WTC11 (cell line): ENCODE measurements at places on chromosomes 3 and 15.

- DNase-seq, result no peak
Measured at GRCh38 chr3:4582624-4583023, 89.5 kb downstream of the ITPR1 start.

DNA sequence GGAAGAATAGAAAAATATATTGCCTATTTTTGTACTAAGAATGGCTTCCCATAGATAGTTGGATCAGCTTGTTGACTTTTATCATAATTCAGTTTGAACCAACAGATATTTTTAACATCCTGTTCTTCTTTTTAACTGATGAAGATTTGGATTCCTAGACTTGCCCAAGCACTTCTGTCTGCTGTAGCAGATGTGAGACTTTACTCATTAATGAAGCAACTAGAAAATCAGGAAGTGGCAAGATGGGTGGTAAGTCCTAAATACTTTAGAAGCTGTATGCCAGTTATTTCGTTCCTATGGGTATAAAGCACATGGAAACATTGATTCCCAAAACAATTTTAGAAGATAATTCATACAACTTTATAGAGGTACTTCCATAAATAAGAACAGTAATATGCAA is 8.4 kb downstream of the PIGB start:
- DNase-seq, result no peak

DNA sequence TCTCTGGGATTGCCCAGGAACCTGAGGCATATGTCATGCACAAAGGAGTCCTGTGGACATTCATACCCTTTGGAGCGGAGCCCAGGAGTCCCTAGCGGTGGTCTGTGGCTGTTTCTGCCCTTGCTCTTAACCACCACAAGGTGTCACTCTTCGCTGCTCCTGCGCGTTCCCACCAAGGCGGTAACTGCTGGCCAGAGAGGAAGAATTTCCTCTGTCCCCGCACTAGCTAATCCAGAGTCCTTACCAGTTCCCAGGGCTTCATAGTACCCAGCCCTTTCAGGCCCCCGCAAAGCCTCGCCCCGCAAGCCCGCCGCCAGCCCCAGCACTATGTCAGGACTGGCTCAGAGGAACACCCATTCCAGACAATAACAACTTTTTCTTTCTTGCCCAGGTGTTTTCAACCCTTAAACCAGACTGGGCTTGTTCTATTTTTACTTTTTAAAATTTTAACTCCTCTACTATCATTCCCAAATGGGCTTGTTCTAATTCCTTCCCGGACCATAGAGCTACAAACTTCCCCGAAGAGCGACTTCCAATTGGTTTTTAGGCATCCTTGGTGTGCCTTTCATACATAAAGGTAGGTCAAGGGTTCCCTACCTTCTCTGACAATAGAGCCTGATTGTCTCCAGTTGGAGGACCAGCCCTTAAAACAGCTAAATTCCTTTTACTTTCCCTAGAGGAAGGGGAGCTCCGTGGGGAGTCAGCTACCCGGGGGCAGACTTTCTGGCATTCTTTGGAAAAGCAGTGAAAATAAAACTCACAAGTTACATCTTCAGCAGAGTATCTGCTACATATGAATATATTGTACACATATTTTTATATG is 31.8 kb upstream of the ZNF774 start:
- DNase-seq, result peak; percentile 80

DNA sequence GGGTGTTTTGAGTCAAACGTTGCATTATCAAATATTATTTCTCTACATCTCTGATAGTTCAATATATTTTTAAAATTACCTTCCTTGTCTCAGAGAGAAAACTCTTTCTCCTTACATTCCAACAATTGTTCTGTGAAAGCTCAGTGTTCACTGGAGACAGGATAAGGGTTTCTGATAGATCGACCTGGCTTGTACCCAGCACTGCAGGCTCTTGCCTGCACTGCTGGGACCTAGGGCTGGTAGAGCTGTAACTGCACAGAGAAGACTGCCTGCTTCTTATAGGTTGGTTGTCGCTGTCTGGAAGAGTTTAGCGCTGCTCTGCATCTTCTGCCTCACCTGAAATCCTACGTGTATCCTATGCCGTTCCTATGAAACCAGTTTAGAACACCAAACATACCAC is 249.9 kb upstream of the LRTM1 start:
- DNase-seq, result no peak

DNA sequence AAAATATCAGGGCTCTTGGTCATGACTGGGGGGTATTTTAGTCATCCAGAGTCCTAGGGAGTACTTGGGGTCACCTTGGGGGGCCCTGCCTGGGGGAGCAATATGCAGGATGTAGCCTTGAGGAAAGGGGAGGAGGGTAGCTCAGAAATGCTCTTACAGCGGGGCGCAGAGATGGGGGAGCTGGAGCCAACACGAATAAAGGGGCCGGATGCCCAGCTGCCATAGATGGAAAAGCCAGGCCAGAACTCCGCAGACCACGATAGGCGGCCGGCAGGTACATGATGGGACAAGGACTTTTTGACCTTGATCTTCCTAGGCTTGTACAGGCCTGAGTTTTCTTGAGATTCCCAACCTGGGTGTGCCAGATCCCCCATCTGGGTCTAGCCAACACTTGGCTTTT is 47.7 kb upstream of the SLC6A1 start:
- DNase-seq, result no peak

GRCh38 chr15:42154212-42154941 is 2.1 kb downstream of the PLA2G4F start:
- DNase-seq, result no peak

- DNase-seq, result no peak
Measured at GRCh38 chr15:81270781-81271491, 53.0 kb downstream of the STARD5 start.

DNA sequence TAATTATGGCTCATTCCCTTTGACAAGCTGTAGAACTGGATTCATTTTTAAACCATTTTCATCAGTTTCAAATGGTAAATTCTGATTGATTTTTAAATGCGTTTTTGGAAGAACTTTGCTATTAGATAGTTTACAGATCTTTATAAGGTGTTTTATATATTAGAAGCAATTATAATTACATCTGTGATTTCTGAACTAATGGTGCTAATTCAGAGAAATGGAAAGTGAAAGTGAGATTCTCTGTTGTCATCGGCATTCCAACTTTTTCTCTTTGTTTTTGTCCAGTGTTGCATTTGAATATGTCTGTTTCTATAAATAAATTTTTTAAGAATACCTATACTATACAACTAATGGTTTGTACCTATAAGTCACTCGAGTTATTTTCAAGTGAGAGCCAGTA is 62.7 kb downstream of the PXYLP1 start:
- DNase-seq, result no peak

DNA sequence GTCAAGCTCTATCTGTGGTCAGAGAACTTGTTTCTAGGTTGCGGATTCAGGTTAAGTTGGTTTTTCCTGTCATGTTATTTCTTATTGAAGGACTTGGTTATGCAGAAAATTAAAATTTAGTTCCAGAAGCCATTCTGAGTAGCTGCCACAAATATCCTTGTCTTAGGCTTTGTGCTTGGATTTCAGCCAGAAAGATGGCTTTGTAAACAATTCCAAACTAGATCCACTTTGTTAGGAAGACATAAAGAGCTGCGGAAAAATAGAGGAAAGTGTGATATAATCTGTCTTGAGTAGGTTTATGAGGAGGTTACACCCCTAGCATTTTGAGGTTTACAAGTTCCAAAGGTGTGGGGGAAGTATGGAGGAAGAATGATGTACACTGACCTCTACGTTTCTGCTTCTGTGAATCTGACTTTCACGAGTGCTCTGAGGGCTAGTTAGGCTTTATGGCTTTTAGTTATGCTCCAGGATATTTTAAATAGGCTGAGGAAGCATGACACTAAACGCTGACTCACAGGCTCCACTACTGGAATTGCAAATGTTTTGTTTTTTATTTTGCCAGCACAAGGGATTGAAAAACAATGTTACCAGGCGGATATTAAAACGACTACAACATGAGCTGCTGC is 46.3 kb upstream of the UTS2B start:
- DNase-seq, result no peak

- DNase-seq, result peak; percentile 77
Measured at GRCh38 chr3:79019137-79019923, 748.5 kb downstream of the ROBO1 start.

- peak; percentile 32 for DNase-seq
Measured at GRCh38 chr15:90583471-90584252, 53.9 kb downstream of the CRTC3 start.

GRCh38 chr3:141686466-141687291 is 51.4 kb upstream of the RNF7 start:
- DNase-seq, result no peak
